ENCODE measurements at places on chromosomes 1 and 21. TPM values are rescaled to one million over a fixed set of nuclear protein-coding genes. Genes with fewer than 3 reads are reported as not detected.

GRCh38 chr1:151868486-151868885 lies 15.0 kb upstream of the THEM5 start:
- no peak overlapping the region for H3K4me3 ChIP-seq
- no peak overlapping the region for H3K27ac ChIP-seq
- peaks cover 8% of the 10 kb centered on the region for H3K27me3 ChIP-seq
- H3K36me3 ChIP-seq = peaks cover 11% of the 10 kb centered on the region

DNA sequence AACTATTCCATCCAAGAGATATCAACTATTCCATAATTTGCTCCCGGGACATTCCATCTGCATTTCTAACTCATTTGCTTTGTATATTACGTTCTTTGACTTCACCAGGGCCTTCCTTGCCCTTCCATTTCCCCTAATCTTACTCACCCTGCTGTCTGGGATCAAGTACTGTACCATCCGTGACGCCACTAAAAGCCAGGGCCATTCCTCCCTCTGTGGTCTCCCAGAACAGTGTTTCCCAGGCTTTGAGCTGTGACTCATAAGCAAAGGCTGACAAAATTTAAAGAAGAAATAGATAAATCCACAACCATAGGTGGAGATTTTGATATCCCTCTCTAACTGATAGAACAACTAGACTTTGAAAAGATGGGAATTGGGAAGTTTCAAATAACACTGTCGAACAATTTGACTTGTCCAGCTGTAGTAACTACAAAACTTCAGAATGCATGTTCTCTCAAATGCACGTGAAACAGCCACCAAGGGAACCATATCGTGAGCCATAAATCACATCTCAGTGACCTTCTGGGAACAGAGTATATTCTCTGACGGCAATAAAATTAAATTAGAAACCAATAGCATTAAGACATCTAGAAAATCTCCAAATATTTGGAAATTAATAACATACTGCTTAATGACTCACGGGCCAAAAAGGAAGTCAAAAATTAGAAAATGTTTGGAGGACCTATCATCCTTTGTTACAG lies 501.0 kb downstream of the SETD4 start:
- no peak overlapping the region for H3K27ac ChIP-seq
- H3K36me3 ChIP-seq = no peaks in the 10 kb centered on the region
- no peak overlapping the region for H3K4me3 ChIP-seq
- no peaks in the 10 kb centered on the region for H3K4me1 ChIP-seq
- no peak for DNase-seq

- no peak overlapping the region for H3K27ac ChIP-seq
- peaks cover 3% of the 10 kb centered on the region for H3K27me3 ChIP-seq
- no peak for DNase-seq
- no peaks in the 10 kb centered on the region for H3K4me1 ChIP-seq
- no peaks in the 10 kb centered on the region for H3K36me3 ChIP-seq
- H3K4me3 ChIP-seq = no peak overlapping the region
Measured at GRCh38 chr1:85494904-85495266, 29.9 kb upstream of the DDAH1 start.

DNA sequence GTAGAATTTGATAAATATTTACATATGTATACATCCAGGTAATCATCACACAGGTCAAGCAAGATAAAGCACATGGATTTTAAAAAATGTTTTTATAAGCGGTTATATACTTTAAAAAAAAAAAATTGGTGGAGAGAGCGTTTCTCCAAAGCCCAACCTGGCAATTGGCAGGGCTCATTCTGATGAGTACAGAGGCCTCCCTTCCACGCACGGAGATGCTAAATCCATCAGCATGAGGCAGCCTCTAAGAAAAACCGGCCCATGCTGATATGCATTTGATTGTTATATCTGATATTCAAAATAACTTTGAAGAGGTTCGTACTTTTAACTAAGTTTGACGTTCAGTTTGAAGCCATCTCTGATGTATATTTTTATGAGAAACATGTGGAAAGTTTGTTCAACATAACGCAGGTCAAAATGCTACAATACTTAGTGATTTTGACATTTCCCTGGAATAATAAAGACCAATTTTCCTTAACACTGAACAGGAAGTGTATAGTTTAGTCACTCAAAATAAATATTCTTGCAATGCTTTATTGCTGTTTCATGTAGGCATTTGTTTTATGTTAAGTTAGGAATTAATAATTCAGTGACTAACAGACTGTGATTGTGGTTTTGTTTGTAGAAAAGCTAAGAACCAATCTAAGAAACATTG lies 151.7 kb downstream of the NR5A2 start:
- peaks cover 4% of the 10 kb centered on the region for H3K27me3 ChIP-seq
- no peaks in the 10 kb centered on the region for H3K36me3 ChIP-seq
- H3K4me3 ChIP-seq = no peak overlapping the region
- no peak for DNase-seq

DNA sequence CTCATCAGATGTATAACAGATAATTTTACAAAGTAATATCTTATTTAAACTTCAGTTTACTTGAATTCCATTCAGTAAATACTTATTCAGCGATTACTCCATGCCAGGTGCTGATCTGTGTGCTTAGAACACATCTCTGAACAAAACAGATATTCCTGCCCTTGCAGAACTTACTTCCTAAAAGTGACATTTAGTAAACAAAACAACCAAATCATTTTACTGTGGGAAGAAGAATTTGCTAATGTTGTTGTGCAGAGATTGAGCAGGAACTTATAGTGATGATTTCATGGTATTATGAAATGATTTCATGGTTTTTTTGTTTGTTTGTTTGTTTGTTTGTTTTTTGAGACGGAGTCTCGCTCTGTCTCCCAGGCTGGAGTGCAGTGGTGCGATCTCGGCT lies 39.3 kb upstream of the WLS start:
- no peak for DNase-seq
- H3K27ac ChIP-seq = no peak overlapping the region
- no peaks in the 10 kb centered on the region for H3K4me1 ChIP-seq
- no peaks in the 10 kb centered on the region for H3K36me3 ChIP-seq

- no peak for DNase-seq
- H3K27me3 ChIP-seq = no peaks in the 10 kb centered on the region
- H3K27ac ChIP-seq = no peak overlapping the region
- H3K36me3 ChIP-seq = no peaks in the 10 kb centered on the region
Measured at GRCh38 chr1:64042331-64043100, 160.9 kb upstream of the UBE2U start.

GRCh38 chr1:193539731-193540459 lies 353.5 kb upstream of the B3GALT2 start:
- peak; percentile 32 for DNase-seq
- peak overlapping the region; percentile 67 for H3K4me3 ChIP-seq
- peaks cover 29% of the 10 kb centered on the region for H3K36me3 ChIP-seq
- H3K27me3 ChIP-seq = no peaks in the 10 kb centered on the region

DNA sequence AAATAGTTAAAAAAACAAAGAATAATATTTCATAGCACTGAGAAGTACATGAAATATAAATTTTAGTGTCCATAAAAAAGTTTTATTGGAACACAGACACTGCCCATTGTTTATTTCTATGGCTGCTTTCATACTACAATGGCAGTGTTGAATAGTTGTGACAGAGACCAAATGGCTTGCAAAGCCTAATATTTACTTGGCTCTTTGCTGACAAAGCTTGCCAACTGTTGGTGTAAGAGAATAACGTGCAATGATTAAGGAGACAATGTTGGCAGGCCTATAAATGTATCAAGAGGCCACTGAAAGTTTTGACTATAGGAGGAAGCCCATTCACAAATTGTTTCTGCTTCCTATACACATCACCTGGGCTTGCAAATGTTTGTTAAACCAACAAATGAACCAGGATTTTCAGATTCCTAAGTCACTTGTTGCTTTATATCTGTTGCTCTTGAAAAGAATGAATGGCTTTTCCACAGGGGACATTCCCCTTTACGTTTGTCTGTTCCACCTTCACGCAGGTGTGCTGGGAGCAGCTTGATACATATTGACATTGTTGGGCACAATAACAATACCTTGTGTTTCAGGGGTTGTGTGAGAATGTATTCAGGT lies 5.5 kb upstream of the ST6GALNAC3 start:
- no peak overlapping the region for H3K27ac ChIP-seq
- H3K4me3 ChIP-seq = no peak overlapping the region

DNA sequence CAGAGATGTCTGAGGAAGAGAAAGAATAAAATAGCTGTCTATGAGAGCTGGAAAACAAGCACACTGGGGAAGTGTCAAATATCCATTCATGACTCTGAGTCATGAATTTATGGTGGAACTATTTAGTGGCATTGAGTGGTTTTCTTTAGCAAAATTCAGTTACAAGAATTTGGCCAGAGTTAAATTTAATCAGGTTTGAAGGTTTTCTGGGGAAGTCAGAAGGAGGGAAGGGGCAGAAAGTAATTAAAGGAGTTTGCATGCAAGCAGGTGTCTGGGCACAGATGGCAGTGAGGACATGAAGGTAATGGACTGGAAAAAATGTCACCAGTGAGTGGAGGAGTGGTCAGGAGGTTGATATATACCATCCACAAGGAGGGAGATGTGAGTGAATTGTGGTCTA lies 121.9 kb upstream of the IVNS1ABP start:
- H3K4me1 ChIP-seq = peaks cover 37% of the 10 kb centered on the region
- DNase-seq = no peak
- peaks cover 30% of the 10 kb centered on the region for H3K36me3 ChIP-seq
- H3K27ac ChIP-seq = no peak overlapping the region
- no peaks in the 10 kb centered on the region for H3K27me3 ChIP-seq

GRCh38 chr1:190320952-190321351 lies 156.7 kb downstream of the BRINP3 start:
- no peak overlapping the region for H3K27ac ChIP-seq
- H3K4me1 ChIP-seq = no peaks in the 10 kb centered on the region
- H3K4me3 ChIP-seq = no peak overlapping the region
- DNase-seq = no peak
- H3K27me3 ChIP-seq = no peaks in the 10 kb centered on the region

- H3K36me3 ChIP-seq = no peaks in the 10 kb centered on the region
- no peak overlapping the region for H3K4me3 ChIP-seq
- H3K27ac ChIP-seq = no peak overlapping the region
- peaks cover 78% of the 10 kb centered on the region for H3K27me3 ChIP-seq
- H3K4me1 ChIP-seq = peaks cover 20% of the 10 kb centered on the region
Measured at GRCh38 chr21:33018707-33019465, 6.8 kb upstream of the OLIG2 start.

- H3K4me3 ChIP-seq = no peak overlapping the region
- no peak for DNase-seq
- H3K36me3 ChIP-seq = no peaks in the 10 kb centered on the region
- H3K27me3 ChIP-seq = no peaks in the 10 kb centered on the region
- peaks cover 5% of the 10 kb centered on the region for H3K4me1 ChIP-seq
Measured at GRCh38 chr1:96361961-96362360, 359.6 kb upstream of the PTBP2 start.

DNA sequence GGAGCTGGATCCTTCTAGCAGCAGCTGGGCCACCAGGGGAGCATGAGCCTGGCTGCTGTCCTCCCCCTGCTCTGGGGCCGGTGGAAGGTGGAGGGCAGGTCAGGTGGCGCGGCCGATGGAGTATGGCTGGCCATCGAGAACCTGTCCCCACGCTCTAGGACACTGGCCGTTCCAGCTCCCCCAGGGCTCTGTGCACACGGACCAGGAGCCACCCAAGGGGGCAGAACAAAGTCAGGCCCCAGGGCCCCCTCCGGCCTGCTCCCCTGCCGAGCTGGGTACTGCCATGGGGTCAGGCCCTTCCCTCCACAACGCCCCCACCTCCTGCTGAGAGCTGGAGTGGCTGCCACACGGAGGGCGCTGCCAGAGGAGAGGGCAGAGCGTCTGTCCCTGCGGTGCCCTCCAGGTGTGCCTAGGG lies 4.5 kb upstream of the PLCH2 start:
- no peak overlapping the region for H3K27ac ChIP-seq
- no peaks in the 10 kb centered on the region for H3K36me3 ChIP-seq
- DNase-seq = no peak
- H3K4me1 ChIP-seq = no peaks in the 10 kb centered on the region

DNA sequence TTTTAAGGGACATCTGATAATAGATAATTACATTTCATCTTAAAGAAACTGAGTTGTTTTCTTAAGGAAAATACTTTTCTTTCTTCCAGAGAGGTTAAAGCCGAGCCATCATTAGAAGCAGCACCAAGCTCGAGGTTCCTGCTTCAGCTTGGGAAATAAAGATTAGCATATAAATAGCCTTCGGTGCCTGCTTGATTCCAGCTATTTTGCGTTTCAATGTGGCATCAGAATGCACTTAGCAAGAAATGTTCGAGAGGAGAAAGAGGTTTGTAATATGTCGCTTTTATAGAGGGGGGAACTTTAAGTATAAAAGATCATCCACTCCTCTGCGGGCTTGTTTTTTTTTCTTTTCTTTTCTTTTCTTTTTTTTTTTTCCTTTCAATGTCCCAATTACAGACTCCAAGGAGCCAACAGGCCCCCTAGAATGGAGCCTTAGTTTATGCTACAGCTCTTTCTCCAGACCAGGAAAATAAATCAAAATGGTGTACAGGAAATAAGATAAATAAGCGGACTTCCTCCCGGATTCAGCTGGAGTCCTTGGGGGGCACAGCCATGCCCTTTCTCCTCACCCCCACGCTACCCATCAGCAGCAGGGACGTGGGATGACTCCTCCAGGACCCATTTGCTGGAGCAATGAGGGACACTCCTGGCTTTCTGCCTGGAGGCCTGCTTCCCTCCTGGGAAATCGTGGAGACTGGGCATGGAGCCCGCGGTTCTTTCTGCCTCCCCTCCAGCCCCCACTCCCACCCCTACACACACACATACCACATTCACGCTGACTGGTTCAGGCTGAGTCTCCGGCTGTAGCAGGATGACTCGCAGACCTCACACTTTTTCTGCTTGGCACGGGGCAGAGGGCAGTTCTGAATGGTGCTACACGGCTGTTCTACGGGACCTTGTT lies 131.6 kb downstream of the RRAGC start:
- H3K4me3 ChIP-seq = no peak overlapping the region
- H3K27me3 ChIP-seq = peaks cover 54% of the 10 kb centered on the region
- no peak overlapping the region for H3K27ac ChIP-seq
- H3K4me1 ChIP-seq = no peaks in the 10 kb centered on the region
- H3K36me3 ChIP-seq = no peaks in the 10 kb centered on the region
- no peak for DNase-seq

DNA sequence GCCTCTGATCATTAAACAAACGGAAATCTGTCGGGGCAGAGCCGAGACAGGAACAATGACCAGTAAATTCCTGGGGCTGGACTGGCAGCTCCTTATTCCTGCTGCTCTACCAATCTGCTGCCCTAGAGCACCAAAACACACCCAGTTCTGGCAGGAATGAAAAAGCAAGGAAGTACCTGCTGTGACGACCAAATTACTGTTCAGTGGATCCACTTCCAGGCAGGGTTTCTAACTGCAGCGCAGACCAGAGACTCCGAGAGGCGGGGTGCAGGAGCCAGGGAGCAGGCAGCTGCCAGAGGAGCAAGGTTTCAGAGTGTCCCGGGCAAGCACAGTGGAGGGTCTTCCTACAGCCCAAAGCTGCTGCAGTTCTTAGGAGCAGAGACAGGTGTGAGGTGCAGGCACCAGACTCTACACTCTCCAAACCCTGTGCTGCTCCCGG lies 32.4 kb downstream of the KANK4 start:
- no peaks in the 10 kb centered on the region for H3K36me3 ChIP-seq
- no peaks in the 10 kb centered on the region for H3K4me1 ChIP-seq
- H3K4me3 ChIP-seq = no peak overlapping the region
- H3K27me3 ChIP-seq = peaks cover 9% of the 10 kb centered on the region
- DNase-seq = no peak

- no peak overlapping the region for H3K27ac ChIP-seq
- no peaks in the 10 kb centered on the region for H3K36me3 ChIP-seq
- H3K27me3 ChIP-seq = peaks cover 43% of the 10 kb centered on the region
- peaks cover 9% of the 10 kb centered on the region for H3K4me1 ChIP-seq
- DNase-seq = no peak
Measured at GRCh38 chr21:36744560-36745231, 45.8 kb downstream of the SIM2 start.

Gene CD84
- 14.0 TPM for total RNA-seq

Gene ZNF593OS
- total RNA-seq = not detected

Gene EPHX1
- 1.5 TPM for total RNA-seq
